ENCODE measurements at places on chromosomes 16 and 17.

GRCh38 chr17:7437950-7438614 is 1.2 kb upstream of the FGF11 start:
- peak; percentile 21 for DNase-seq

DNA sequence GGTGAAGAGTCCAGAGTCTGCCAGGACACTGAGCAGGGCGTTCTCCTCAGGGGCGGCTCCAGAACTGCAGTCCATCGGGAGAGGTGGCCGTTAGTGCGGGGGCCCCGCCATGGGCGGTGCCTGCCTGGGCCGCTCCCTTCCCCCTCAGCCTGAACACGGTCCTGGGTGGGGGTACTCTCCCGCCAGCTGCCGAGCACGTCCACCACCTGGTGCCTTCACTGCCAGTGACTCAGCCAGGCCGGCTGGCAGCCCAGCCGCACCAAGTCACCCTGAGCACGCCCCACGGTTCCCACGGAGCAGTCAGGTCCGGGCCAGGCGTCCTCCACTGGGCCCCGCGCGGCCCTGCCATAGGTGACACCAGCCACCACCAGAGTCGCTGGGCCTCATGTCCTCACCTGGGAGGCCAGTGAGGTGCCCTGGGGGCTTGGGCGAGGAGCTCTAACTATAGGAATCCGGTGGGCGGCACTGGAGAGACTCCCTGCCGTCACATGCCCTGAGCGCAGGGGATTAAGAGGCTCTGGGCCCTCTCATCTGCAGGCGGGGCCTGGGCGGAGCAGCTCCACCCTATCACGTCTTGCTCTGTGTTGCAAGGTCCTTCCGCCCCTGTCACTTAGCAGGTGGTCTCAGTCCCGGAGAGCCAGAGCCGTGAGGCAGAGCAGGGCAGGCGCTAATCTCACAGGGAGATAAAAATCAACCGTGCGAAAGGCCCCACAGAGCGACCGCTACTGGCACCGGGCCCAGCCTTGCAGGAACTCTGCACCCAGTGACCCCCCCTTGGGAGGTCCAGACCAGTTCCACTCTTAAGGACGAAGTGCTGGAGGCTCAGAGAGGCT is 14.3 kb downstream of the PIEZO1 start:
- no peak for DNase-seq

DNA sequence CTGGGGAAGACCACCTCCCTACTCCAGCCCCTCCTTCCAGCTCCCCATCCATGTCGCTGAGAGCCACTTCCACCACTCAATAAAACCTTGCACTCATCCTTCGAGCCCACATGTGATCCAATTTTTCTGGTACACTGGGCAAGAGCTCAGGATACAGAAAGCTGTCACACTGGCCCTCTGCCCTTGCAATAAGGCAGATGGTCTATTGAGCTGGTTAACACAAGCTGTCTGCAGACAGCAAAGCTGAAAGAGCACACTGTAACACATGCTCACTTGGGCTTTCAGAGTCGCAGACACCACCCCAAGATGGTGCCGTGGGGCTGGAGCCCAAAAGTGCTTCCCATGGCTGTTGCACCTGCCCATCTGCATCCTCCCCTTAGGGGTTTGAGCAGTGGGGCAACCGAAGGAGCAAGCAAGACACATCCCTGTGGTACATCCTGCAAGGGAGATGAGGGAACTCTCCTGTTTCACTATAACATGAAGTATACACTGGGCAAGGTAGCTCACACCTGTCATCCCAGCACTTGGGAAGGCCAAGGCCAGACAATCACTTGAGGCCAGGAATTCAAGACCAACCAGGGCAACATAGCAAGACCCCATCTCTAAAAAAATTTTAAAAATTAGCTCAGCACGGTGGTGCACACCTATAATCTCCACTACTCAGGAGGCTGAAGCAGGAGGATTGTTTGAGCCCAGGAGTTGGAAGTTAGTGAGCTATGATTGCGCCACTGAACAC is 52.8 kb upstream of the C17orf78 start:
- no peak for DNase-seq

DNA sequence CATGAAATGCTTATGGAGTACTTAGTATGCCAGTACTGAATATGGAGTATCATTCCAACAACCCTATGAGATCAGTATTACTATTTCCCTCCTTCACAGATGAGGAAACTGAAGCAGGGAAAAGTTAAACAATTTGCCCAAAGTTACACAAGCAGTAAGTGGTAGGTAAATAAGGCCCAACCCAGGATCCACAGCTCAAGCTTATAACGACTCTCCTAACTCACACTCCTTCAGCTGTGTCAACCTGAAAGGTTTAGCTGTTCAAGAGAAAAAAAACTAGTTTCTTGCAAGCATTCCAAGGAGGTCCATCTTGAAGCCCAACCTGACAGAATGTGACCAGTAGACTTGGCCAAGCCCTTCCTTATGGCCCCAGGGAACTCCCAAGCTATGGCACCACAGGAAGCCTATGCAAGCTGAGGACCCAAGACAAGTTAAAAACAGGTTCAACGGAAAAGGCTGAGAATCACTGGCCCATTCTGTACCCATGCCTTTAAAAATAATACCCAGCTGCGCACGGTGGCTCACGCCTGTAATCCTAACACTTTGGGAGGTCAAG is 6.5 kb downstream of the CRK start:
- DNase-seq, result no peak

DNA sequence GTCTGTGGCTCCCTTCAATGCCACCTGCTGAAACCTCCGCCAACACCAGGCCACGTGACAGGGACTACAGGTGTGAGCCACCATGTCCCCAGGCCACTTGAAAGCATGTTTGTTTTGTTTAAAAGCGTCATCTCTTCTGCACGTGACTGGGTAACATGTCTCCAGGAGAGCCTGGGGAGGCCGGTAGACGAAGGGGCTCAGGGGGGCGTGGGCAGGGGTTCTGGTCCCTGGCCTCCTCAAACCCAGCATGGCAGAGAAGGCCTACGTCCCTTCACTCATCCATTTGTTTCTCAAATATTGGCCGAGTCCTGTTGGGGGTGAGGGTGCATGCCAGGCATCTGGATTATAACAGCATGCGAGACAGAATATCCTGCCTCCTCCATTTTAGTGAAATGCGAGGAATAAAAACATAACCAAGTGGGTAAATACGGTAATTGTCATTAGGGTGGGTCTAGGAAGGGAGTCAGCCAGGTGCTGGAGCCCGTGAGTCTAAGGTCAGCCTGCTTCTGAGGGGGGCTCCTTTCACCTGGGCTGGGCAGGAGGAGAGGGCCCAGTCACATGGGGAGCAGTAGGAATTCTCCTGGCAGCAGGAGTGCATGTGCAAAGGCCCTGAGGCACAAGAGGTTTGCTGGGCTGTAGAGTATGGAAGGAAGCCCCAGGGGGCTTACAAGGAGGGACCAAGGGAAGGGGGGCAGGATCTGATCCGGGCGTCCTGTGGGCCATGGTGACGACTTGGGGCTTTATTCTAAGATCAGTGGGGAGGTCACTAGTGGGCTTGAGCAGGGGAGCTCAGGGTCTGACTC is 26.8 kb upstream of the CIBAR2 start:
- no peak for DNase-seq

- no peak for DNase-seq
Measured at GRCh38 chr17:64554028-64554637, 47.4 kb downstream of the CEP95 start.

DNA sequence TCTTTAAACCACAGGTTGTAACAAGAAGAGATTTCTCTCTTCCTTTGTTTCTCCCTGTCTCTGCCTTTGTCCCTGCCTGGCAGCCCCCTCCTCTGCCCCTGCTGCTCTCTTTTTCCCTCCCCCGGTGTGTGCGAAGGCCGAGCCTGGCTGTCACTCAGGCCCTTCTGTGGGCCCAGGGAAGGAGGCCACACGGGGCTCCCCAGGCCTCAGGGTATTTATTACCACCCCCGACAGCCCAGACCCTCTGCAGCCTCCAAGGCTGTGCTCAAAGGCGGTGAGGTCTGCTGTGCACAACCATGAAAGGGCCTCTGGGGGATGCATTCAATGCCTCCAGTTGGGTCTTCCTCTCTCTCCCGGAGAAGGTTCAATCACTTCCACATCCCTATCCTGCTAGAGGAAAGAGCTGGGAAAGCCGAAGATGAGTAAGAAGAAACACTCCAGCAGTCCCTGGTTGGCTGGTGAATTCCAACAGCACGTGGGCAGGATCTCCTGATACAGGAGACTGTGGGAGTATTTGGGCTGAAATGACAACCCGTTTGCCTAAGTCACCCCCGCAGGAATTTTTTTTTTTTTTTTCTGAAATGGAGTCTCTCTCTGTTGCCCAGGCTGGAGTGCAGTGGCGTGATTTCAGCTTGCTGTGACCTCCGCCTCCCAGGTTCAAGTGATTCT is 34.2 kb downstream of the ZNF423 start:
- no peak for DNase-seq

DNA sequence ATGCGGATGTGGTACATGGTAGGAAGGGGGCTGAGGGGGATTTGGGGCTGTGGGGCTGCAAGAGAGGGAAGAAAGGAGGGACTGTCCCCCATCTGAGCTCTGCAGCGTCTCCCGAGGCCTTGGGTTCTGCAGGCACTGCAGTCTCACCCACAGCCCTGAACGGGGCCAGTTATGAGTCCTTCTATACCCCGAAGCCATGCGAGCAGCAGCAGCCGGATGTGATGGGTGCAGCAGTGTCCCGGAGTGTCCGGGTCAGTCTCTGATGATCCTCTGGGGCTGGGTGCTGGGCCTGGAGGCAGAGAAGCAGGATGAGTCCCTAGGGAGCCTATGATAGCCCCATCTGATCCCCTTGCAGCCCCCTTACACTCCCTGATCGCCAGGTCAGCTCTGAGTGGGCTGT is 41.5 kb downstream of the CPNE2 start:
- DNase-seq, result no peak

DNA sequence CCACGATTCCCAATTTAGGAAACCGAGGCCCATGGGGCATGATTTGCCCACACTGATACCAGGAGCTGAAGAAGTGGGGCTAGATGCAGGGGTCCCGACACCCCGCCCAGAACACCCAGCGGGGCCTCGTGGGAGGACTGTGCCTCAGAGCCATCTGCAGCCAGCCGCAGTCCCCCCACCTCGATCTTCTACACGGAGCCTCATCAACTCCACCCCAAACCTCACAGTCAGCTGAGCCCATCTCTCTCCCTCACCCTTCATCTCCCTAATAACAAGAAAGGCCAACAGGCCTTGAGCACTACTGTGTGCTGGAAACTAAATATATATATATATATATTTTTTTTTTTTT is 4.2 kb downstream of the ITGAE start:
- DNase-seq, result no peak

- no peak for DNase-seq
Measured at GRCh38 chr16:75011634-75012307, 12.9 kb downstream of the ZNRF1 start.

DNA sequence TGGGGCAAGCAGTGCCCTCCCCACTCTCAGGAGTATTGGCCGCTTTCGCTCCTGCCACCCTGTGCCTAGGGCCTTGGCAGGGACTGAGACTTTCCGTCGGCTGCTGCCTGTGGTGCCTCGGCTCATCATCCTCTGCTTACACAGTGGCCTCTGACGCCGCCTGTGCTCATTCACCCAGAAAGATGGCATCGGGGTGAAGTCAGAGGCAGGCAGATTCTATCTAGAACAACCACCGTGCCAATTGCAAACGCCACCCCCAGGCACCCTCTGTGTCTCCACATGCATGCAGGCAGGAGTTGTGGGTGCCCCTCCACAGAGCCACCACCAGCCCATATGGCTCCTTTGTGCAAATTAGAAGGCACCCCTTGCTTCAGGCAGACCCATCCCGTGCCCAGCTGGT is 154.2 kb upstream of the GSE1 start:
- no peak for DNase-seq

- no peak for DNase-seq
Measured at GRCh38 chr17:5100832-5101231, 10.8 kb downstream of the ZNF232 start.

GRCh38 chr16:87366288-87366687 is 17.3 kb downstream of the FBXO31 start:
- no peak for DNase-seq

DNA sequence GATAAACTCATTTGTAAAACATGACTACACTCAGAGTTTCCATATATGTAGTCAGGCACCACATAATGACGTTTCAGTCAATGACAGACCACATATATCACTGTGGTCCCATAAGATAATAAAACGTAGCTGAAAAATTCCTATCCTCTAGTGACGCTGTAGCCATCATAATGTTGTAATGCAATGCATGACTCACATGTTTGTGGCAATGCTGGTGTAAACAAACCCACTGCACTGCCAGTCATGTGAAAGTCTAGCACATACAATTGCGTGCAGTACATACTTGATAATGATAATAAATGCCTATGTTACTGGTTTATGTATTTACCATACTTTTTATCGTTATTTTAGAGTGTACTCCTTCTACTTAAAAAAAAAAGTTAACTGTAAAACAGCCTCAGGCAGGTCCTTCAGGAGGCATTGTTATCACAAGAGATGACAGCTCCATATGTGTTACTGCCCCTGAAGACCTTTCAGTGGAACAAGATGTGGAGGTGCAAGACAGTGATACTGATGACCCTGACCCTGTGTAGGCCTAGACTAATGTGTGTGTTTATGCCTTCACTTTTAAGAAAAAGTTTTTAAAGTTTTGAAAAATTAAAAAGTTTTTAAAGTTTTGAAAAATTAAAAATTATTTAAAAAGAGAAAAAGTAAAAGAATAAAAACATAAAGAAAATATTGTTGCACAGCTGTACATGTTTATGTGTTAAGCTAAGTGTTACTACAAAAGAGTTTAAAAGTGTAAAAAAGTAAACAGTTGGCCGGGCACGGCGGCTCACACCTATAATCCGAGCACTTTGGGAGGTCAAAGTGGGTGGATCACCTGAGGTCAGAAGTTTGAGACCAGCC is 9.0 kb downstream of the STAT5B start:
- no peak for DNase-seq

DNA sequence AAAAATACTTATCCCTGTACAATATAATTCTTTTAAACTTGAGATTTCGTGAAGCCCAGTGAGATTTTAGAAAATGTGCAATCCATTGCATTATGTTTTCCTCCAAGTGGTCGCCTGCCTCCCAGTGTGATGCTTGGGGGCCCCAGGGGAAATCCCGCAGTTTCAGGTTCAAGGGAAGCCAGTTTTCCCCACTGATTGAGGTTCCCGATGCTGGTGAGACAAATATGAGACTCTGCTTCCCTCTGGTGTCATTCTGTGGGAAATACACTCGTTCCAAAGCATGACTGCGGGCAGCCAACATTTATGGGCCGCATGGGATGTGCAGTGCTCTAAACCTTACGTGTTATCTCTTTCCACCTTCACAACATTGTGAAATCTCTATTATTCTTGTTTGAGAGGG is 200.8 kb downstream of the PRKCB start:
- DNase-seq, result no peak

GRCh38 chr17:59376506-59376905 is 45.1 kb downstream of the YPEL2 start:
- DNase-seq, result no peak

- DNase-seq, result no peak
Measured at GRCh38 chr16:86355531-86355930, 154.8 kb upstream of the FOXF1 start.

Data from stimulated activated CD8-positive, alpha-beta memory T cell treated with anti-CD3 and anti-CD28 coated beads, Interleukin-15, amount 100 ng/mL, for 24 hours (primary cell).